ENCODE measurements at places on chromosomes 5 and 9. TPM values are rescaled to one million over a fixed set of nuclear protein-coding genes. Genes with fewer than 3 reads are reported as not detected.

GADD45G gene
- total RNA-seq, result 0.52 TPM

FOXD4 gene
- total RNA-seq, result 0.34 TPM

WHRN gene
- 7.4 TPM for total RNA-seq

IL7R gene
- total RNA-seq, result 0.40 TPM

PRR7 gene
- total RNA-seq, result 21.6 TPM

SLC1A3 gene
- total RNA-seq, result 0.08 TPM

TEX48 gene
- total RNA-seq, result not detected

RMRP gene
- 4.7 TPM for total RNA-seq

FCN2 gene
- not detected for total RNA-seq

PFN3 gene
- not detected for total RNA-seq

GFI1B gene
- total RNA-seq, result 0.17 TPM

OLFML2A gene
- total RNA-seq, result 34.4 TPM

MZB1 gene
- 0.20 TPM for total RNA-seq
